ENCODE measurements at places on chromosomes 12 and 14. TPM values are rescaled to one million over a fixed set of nuclear protein-coding genes. Genes with fewer than 3 reads are reported as not detected.

SMCO2 gene
- total RNA-seq, result not detected

BBS10 gene
- total RNA-seq, result 10.0 TPM

PTPN21 gene
- total RNA-seq, result 6.5 TPM

OLR1 gene
- total RNA-seq, result not detected

ESRRB gene
- not detected for total RNA-seq

CPM gene
- 5.1 TPM for total RNA-seq

APOLD1 gene
- 10.3 TPM for total RNA-seq

REP15 gene
- total RNA-seq, result 2.5 TPM

SLC4A8 gene
- total RNA-seq, result 1.5 TPM

SLCO1C1 gene
- 1.1 TPM for total RNA-seq

SYT10 gene
- total RNA-seq, result not detected

PTPRO gene
- total RNA-seq, result not detected

CELA1 gene
- not detected for total RNA-seq

ERBB3 gene
- 172 TPM for total RNA-seq

SLC25A29 gene
- 8.3 TPM for total RNA-seq

C1R gene
- total RNA-seq, result 149 TPM

CEBPE gene
- total RNA-seq, result not detected

RAD51AP1 gene
- 13.8 TPM for total RNA-seq

SLC48A1 gene
- total RNA-seq, result 9.5 TPM
